ENCODE measurements at places on chromosomes 4 and X.

GRCh38 chr4:24968278-24968677 lies 55.4 kb upstream of the CCDC149 start:
- DNase-seq, result no peak

DNA sequence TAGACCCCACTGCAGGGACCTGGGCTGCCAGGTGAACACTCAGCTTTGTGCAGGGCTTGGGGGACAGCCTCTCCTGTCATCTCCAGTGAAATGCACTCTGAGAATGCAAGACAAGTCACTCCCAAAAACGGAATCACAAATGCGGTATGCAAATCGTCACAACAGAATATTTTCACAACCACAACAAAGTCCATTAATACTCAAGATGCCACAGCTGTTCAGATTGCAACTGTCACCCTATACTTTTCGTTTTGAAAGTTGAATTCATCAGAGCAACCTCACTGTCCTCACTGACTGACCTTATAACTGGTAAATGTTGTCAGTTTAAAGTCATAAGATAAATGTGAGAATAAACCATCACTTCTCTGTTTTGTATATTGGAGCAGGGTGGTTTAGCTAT lies 16.6 kb downstream of the JAKMIP1 start:
- DNase-seq, result no peak

DNA sequence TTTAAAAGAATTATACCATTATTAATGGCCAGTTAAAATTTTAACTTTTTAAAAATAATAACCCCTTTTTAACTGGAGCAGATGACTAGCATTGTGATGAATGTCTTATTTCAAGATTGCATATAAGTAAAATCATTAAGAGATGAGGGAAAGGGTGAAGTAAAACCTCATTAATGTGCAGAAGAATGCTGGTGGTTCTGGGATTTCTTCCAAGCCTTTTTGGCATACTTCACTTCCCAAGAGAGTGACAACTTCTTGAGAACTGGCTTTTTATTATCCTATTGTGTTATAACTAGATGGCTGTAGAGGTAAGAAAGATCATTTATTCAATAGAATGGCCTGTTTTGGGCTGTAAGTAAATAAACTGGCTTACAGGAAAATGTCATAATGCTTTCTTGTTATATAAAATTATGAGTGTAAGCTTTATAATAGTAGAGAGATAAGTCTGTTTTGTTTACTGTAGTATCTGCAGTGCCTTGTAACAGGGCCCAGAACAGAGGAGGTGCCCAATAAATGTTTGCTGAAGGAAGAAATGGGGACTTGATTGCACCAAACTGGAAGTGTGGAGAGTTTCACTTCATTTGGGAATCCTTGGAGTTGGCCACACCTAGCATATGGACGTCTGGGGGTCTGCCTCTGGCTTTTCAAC lies 242.9 kb upstream of the PITX2 start:
- DNase-seq, result no peak

GRCh38 chr4:5952975-5953951 lies 60.4 kb upstream of the CRMP1 start:
- no peak for DNase-seq

- no peak for DNase-seq
Observed at GRCh38 chr4:182969651-182970279, 52.6 kb upstream of the DCTD start.

GRCh38 chr4:4641254-4641653 lies 99.4 kb upstream of the STX18 start:
- DNase-seq, result no peak

- DNase-seq, result no peak
Observed at GRCh38 chrX:71992711-71993110, 82.1 kb downstream of the NHSL2 start.

- DNase-seq, result no peak
Observed at GRCh38 chr4:183350317-183351071, 28.3 kb upstream of the CLDN24 start.

DNA sequence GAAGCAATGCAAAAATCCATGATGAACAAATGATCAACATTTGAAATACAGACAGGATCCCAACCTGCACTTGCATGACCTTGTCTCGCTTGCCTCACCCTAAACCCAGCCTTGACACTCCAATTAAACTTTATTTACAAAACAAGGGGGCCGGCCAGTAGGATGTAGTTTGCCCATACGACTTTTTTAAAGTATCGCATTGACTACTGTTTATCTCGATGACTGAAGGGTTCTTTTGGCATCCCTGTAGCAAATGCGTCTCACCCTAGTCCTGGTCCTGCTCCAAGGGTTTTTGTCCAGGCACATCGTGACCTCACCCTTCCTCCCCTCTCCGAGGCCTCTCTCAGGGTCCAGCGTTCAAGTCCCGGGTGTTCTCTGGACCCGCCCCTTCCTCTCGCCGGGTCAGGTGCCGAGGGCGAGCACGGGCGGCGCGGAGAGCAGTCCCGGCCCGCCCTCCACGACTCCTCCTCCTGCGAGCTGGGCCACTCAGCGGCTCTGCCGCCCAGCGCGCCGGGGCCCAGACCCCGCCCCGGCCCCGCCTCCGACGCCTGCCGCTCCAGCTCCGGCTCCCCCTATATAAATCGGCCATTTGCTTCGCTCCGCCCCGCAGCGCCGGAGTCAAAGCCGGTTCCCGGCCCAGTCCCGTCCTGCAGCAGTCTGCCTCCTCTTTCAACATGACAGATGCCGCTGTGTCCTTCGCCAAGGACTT lies at the start of gene SLC25A5:
Gene SLC25A5 (plus strand): TSS at position 603 of the 709 bp plus-strand sequence. CDS start 72 bp downstream, at position 675.
- peak; percentile 85 for DNase-seq

All from SK-MEL-5 (cell line).